Left colon (tissue), 2 donors: ENCODE measurements at places on chromosomes 1 and 21.
A peak's percentile ranks its signal among the peaks of the same experiment; 100 is the strongest.

DNA sequence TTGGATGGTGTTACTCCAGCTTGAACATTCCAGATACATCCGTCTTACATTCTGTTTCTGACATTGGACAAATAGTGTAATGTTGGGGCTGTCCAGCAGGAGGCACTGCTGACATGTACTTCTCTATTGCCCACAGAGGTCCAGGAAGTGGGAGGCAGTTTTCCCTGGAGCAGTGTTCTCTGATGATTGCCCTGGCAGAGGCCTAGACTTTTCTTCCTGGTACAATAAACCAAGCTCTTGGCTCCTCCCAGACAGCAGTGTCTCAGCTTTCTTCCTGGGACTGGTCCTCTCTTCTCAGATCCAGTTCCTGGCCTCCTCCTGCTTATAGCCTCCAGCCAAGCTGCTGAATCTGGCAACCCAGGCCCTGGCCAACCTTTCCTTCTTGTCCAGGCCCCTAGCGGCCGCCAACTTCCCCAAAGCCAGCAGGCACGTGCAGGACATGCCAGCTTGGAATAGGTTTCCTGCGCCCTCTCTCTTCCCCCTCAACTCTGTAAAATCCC, 14.9 kb upstream of the IFNLR1 start:
- peak; percentile 92 for DNase-seq

GRCh38 chr1:116107371-116107770, 3.8 kb upstream of the MAB21L3 start:
- no peak for DNase-seq

- no peak for DNase-seq
These were observed 3.5 kb downstream of the PBX1 start for GRCh38 chr1:164562511-164562910.

- DNase-seq = no peak
These were observed 67.4 kb downstream of the ST6GALNAC3 start for GRCh38 chr1:76141929-76142328.

DNA sequence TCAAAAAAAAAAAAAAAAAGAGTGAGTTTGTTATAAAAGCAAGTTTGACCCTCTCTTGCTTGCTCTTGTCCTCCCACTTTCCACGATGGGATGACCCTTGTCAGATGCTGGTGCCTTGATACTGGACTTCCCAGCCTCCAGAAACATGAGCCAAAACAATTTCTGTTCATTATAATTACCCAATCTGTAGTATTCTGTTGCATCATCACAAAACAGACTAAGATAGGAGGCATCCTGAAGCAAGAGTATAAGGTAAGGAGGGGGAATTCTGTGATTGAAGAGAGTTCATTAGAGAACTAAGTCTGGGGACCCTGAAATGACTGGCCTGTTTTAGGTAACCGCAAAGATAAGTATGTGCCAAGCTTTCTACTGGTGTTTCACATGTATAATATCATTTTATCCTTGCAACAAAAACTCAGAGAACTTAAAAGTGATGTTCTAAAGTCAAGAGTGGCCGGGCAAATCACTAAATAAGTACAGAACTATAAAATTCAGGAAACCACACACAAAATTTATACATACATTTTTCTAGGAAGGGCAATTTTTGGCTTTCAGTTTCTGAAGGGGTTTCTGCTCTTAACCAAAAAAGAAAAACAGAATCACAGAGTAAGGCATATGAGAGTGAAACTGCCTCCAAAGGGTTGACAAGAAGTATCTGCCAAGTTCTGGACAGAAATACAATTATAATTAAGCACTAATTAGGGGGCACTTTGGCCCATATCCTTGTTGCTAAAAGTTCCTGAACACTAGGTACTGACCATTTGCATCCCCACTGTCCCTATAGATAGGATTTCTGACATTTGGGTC, 14.0 kb downstream of the DNALI1 start:
- DNase-seq = no peak

- DNase-seq = no peak
These were observed 38.2 kb downstream of the ALG14 start for GRCh38 chr1:95034506-95034905.

- no peak for DNase-seq
These were observed 17.3 kb upstream of the ETS2 start for GRCh38 chr21:38788275-38788905.

DNA sequence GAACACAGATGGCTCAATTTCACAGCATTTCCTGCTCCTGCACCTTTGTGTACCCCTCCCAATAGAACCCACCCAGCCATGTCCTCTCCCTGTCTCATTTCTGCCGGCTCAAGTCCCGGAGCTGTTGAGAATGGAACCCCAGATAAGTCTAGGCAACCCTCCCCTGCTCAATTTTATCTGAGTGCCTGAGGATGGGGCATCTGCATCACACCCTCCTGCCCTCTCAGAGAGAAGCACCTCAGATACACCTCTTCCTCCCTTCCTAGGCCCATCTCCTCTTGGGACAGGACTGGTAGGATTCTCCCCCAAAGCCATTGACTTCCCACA, 1.1 kb downstream of the KIF21B start:
- no peak for DNase-seq

DNA sequence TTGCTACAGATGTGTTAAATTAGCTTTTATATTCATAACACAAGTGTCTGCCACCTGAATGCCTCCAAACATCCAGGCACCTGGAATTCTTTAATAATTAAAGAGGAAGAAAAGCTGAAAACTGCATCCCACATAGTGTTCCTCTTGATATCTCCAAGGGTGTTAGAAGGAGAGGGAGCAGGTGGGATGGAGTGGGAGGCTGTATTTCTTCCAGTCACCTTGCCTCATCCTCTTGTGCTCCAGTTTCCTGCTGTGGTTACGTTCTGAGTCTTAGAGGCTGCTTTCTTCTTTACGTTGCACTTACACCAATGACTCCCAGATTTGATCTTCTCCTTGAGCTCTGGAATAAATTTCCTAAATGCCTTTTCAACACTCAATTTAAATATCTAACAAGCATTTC, 230.3 kb upstream of the LYPLAL1 start:
- no peak for DNase-seq

- DNase-seq = no peak
These were observed 31.0 kb downstream of the KIF21B start for GRCh38 chr1:200992382-200993048.

DNA sequence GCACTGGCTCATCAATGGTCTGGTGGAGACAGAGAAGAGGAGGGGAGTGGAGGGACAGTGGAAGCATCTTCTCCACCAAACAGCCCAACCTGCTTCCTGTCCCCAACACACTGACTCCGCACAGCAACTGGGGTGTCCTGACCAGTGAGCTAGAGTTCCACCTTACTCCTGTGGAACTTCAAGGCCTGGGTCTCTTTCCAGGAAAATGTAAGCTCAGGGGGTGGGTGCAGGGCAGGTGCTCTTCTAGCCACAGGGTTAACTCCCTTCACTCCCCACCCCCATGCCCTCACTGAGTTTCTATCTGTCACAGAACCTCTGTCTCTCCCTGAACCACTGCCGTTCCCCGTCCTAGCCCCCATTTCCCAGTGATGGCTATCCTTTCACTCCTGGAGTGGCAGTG, 876 bp downstream of the MOB3C start:
- no peak for DNase-seq

- DNase-seq = no peak
These were observed 3.1 kb upstream of the TXNIP start for GRCh38 chr1:145999321-146000024.

GRCh38 chr1:18681423-18681835, 50.8 kb downstream of the PAX7 start:
- DNase-seq = no peak

GRCh38 chr1:201708691-201709090, 120.3 kb upstream of the IPO9 start:
- no peak for DNase-seq

DNA sequence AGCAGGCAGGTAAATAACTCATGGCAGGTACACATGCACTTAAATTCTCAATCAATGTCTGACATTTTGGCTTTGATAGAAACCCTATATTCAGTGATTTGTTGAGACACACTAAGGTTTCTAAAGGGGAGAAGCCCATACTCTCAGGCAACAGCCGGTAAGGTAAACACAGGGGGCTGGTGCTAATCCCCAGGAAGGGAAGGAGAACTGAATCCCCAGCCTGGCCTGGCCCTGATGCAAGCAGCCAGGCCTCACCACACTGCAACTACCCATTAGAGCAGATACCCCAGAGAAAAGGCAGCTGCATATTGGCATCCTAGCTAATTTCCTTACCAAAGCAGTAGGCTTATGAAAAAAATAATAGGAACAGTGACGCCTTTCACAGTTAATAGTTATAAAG, 116.5 kb upstream of the LRRC7 start:
- DNase-seq = no peak

DNA sequence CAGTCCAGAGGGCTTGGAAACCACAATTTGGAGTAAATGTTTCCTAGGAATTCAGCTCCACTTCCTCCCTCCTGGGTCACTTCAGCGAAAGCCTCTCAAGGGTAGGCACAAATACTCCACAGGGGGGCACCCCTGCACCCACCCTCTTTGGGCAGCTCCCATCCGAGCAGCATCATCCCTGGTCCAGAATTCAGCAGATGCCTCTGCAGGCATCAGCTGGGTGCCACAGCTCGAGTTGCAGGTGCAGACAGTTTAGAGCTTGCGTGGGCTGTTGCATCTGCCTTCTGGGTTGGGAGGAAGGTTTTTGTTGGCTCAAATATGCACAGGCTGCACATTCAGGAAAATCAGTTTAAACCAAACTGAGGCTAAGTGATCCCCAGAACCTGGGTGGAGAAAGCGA, 25.0 kb downstream of the KANK4 start:
- DNase-seq = no peak

DNA sequence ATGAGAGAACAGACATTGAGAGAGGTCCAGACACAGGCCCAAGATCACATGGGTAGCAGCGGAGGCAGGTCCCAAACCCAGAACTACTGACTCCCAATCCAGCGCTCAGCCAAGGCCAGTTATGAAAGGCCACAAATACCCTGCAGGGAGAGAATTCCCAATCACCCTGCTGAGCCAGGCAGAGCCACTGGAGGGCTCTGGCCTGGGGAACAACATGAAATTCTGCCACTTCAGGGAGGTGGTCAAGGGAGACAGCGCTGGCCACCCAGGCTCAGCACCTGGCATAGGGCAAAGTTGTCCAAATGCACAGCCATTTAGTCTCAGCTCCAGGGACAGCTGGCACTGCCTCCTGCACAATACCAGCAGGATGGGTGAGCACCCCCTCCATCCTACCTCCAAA, 27.5 kb downstream of the SLC9A1 start:
- DNase-seq = no peak

DNA sequence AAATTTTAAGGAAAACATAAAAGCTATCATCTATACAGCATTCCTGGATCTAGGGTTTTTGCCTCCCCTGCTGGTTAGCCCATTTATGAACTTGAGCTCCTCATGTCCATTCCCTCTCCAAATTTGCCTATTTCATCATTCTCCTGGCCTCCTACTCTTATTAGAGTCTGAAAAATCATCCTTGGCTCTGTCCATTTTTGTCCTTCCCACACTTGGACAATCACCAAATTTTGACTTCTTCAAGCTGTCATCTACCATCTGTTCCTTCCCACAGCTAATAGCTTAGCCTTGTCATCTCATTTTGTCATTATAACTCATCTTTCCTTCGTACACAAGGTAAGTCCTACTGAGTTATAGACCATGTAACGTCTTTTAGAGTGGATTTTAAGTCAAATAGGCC, 2.2 kb upstream of the HENMT1 start:
- DNase-seq = no peak

- no peak for DNase-seq
These were observed 164.2 kb downstream of the NRIP1 start for GRCh38 chr21:14900611-14901010.

DNA sequence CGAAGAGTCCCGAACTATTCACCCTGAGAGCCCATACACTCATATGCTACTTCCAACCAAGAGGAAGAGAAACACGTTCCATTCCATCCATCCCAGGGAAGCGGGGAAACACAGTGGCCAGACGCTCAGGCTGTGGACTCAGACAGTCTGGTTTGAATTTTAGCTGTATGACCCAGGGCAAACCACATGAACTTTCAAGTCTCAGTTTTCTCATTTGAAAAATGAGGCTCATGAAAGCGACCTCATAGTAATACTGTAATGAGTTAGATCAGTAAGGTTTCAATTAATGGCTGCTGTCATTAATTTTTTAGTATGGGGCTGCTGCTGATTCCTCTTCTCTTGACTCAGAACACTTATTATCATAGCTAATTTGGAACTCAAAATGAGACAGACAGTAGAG, 1.5 kb downstream of the FCRL4 start:
- no peak for DNase-seq

- no peak for DNase-seq
These were observed 570 bp downstream of the KCND3 start for GRCh38 chr1:111988743-111989453.

DNA sequence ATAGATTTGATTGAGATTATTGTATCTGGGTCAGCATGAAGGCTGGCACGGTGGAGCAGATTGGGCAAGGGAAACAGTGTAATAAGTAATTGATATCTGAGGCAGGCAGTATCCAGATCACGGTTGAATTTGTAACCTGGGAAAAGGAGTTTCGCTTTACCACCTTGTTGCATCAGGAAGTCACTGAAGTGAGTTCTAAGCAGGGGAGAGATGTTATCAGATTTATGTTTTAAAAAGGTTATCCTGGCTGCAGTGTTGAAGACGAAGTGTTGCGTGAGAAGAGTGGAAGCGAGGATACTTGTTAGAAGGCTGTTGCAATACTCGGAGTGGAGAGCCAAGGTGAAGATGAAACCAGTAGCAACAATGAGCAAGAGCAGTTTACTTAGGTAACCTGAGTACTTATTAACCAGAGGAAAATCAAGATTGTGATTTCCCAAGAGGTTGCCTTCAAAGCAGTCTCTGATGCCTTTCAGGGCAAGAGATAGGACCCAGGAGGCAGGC, 77.8 kb downstream of the LHX9 start:
- no peak for DNase-seq

DNA sequence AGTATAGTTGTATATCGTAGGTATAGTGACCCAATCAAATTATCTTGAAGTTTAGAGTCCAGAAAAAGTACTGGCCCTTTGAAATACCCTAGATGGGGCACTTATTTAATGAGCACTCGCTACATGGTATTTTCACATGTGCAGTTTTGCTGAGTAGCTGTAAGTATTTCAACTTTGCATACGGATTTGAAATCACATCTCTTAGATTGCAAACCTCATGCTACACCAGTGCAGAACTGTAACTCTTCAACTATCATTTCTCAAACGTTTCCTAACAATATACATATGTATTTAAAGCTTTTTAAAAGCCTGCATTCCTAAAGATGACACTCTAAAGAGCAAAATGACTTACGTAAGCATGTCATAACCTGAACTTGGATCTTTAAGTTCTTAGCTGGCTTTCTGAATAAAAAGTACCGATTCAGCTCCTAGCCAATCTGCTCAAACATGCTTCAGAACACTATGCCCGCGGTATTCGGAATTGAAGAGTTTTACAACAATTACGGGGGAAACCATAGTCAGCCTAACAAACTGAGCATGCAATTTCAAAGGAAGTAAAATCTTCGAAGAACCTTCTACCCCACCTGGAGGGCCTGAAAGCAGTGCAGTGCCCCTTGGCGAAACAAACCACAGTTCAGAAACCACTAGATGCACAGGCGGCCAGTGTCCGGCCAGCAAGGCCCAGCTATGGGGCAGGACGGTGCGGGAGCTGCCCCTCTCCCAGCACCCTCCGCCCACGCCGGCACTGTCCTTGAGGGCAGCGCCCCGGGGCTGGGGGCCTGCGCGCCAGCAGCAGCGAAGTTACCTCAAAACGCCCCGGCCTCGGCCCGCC, 863 bp downstream of the FH start:
- peak; percentile 26 for DNase-seq
